Psoas muscle (tissue), 8 donors: ENCODE measurements at places on chromosomes 1 and 21. TPM values are rescaled to one million over a fixed set of nuclear protein-coding genes. Genes with fewer than 3 reads are reported as not detected.

GRCh38 chr1:214259353-214259977, 21.5 kb upstream of the SMYD2 start:
- H3K4me3 ChIP-seq: no peak overlapping the region
- no peaks in the 10 kb centered on the region for H3K36me3 ChIP-seq
- H3K27me3 ChIP-seq: no peaks in the 10 kb centered on the region
- H3K4me1 ChIP-seq: peaks cover 15% of the 10 kb centered on the region

GRCh38 chr1:3776231-3776961, 3.8 kb downstream of the SMIM1 start:
- no peak overlapping the region for H3K27ac ChIP-seq
- DNase-seq: no peak
- H3K36me3 ChIP-seq: peaks cover 28% of the 10 kb centered on the region
- H3K4me3 ChIP-seq: no peak overlapping the region

DNA sequence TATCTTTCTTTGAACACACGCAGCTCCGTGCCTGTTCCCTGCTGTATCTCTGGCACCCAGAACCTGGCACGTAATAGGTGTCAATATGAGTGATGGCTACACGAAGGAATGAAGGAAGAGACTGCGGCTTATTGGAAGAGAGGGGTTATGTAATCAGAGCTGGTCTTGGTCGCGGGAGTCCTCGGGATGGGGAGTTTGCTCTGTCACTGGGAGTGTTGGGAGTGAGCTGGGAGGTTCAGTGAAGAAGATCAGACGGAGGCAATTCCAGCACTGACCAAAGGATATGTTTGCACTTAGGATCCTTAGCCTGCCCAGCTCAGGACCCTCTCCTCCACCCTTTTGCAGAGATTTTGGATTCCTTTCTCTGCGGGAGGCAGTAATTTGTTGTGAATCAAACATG, 709.1 kb downstream of the PTPRU start:
- H3K4me1 ChIP-seq: no peaks in the 10 kb centered on the region
- H3K36me3 ChIP-seq: no peaks in the 10 kb centered on the region
- H3K27me3 ChIP-seq: peaks cover 26% of the 10 kb centered on the region

GRCh38 chr1:67787746-67788145, 45.5 kb downstream of the GNG12 start:
- peaks cover 12% of the 10 kb centered on the region for H3K4me1 ChIP-seq
- H3K27ac ChIP-seq: no peak overlapping the region
- no peak overlapping the region for H3K4me3 ChIP-seq
- no peak for DNase-seq
- no peaks in the 10 kb centered on the region for H3K36me3 ChIP-seq

DNA sequence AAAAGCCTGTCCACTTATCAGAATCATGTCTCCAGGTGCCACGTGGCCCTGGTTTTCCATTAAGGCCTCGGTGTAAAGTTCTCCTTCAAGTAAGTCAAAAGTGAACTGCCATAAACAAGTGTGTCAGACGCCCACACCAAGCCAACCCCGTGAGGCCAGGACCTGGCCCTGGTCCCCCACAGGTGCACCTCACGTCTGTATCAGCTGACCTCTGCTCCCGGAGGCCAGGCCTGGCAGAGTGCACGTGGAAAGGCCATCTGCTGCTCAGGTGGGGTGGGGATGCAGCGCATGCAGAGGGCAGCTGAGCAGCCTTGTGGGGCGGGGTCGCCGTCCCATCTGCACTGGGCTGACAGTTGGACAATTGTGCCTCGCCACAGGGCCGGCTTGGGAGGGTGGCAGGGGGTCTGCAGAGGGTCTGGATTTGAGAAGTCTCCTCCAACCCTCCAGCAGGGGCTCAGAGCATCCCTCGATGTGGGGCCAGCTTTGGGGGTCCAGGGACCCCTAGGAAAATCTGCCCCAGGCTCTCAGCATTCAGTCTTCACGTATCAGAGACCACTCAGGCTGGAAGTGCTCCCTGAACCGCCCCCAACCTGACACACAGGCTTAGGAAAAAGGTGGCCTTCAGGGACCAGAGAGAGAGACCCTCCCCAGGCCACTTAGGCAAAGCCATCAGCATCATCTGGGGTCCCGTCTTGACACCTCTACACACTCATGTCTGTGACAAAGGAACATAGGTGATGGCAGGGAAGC, 3.0 kb downstream of the SLC19A1 start:
- DNase-seq: peak; percentile 39
- H3K36me3 ChIP-seq: no peaks in the 10 kb centered on the region
- H3K4me1 ChIP-seq: peaks cover 12% of the 10 kb centered on the region

DNA sequence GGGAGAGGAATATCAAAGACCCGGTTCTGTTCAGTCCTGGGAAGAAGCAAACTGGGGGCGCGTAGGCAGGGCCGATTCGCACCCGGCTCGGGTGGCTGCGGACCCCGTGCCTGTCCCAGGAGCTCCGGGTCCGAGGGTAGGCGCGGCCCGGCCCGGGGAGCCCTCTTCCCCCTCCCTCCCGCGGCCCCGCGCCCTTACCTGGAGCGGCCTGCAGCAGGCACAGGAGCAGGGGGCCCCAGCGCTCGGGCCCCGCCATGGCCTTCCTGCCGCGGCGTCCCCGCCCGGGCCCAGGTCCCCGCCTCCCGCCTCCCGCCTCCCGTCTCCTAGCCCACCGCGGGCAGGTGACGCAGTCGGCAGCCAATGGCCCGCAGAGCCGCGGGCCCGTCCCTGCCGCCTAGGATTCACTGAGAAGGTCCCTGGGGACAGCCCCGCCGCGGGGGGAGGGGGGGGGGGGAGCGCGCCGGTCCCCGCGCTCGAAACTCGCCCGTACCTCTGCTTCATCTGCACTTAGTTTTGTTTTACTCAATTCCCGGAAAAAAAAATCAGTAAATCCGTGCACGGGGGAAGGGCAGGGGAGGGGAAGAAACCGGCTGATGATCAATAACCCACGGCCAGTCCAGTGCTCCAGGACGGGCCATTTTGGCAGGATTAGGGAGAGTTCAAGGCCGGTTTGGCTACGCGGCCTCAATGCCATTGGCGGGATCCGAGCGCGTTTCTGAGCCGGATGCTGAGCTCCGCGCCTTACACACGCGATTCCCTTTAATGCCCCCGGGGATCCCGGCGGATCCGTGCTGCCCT, at the start of gene IFNLR1:
Gene IFNLR1 (minus strand): TSS at position 297 of the 798 bp plus-strand sequence. CDS start 41 bp downstream, at position 256.
- peak within 1 kb of the TSS; percentile 75 for H3K27ac ChIP-seq
- H3K4me1 ChIP-seq: peaks cover 7% of the 10 kb centered on the region
- H3K4me3 ChIP-seq: peak within 1 kb of the TSS; percentile 77
- DNase-seq: peak; percentile 41

GRCh38 chr1:32480003-32480402, 15.1 kb downstream of the ZBTB8B start:
- H3K4me1 ChIP-seq: no peaks in the 10 kb centered on the region
- H3K27ac ChIP-seq: no peak overlapping the region
- no peaks in the 10 kb centered on the region for H3K36me3 ChIP-seq
- no peak overlapping the region for H3K4me3 ChIP-seq
- H3K27me3 ChIP-seq: peaks cover 2% of the 10 kb centered on the region

- H3K27me3 ChIP-seq: no peaks in the 10 kb centered on the region
These were observed 311.5 kb downstream of the KIF26B start for GRCh38 chr1:245466261-245466660.

DNA sequence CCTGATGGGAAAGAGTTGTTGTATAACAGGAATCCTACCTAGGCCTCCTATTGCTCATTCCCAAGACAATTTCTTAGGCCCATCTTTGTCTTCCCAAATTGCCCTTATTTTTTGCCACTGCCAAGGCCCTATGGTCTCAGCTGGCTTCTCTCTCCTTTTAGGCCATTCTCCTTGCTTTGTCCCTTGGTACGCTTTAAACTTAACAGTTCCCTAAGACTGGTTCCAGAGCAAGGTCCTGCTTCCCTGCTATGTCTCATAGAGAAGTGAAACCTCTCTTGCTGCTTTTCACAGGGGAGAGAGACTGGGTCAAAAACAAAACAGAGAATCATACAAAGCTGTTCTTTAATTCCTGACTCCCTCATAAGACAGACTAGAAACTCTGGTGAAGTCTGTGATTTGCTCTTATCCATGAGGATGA, 77.1 kb downstream of the XCL2 start:
- no peak overlapping the region for H3K4me3 ChIP-seq
- DNase-seq: no peak
- no peaks in the 10 kb centered on the region for H3K36me3 ChIP-seq
- H3K27ac ChIP-seq: peak overlapping the region; percentile 54

GRCh38 chr1:48033495-48034045, 36.4 kb upstream of the TRABD2B start:
- no peaks in the 10 kb centered on the region for H3K36me3 ChIP-seq
- no peak overlapping the region for H3K27ac ChIP-seq
- no peaks in the 10 kb centered on the region for H3K27me3 ChIP-seq
- no peak for DNase-seq
- no peaks in the 10 kb centered on the region for H3K4me1 ChIP-seq
- no peak overlapping the region for H3K4me3 ChIP-seq

- no peak overlapping the region for H3K4me3 ChIP-seq
- DNase-seq: peak; percentile 4
- no peaks in the 10 kb centered on the region for H3K36me3 ChIP-seq
- no peaks in the 10 kb centered on the region for H3K4me1 ChIP-seq
- peaks cover 6% of the 10 kb centered on the region for H3K27me3 ChIP-seq
- H3K27ac ChIP-seq: no peak overlapping the region
These were observed 6.4 kb downstream of the TTC22 start for GRCh38 chr1:54794451-54795355.

- H3K4me3 ChIP-seq: no peak overlapping the region
- peak; percentile 46 for DNase-seq
- H3K4me1 ChIP-seq: peaks cover 13% of the 10 kb centered on the region
- H3K36me3 ChIP-seq: no peaks in the 10 kb centered on the region
- no peaks in the 10 kb centered on the region for H3K27me3 ChIP-seq
These were observed 10.6 kb downstream of the ZBTB17 start for GRCh38 chr1:15965228-15965767.

DNA sequence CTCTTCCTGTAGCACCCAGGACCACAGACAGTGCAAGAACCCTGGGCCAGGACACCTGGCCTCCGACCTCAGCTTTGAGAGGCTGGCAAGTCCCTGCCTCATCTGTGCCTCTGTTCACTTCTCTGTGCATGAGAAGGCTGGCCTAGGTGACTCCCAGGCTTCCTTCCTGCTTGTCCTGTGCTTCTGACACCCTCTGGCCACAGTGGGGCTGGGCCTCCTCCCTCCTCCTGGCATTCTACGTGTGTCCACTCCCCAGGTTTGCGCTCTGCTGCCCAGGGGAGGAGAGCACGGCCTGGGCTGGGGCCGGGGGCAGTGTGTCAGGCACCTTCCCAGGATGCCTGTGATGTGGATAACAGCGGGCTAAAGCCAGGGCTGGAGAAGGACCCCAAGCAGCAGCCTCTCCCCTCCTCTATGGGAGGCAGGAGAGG, 30.3 kb upstream of the PKP1 start:
- no peaks in the 10 kb centered on the region for H3K4me1 ChIP-seq
- DNase-seq: no peak
- no peaks in the 10 kb centered on the region for H3K27me3 ChIP-seq
- no peak overlapping the region for H3K27ac ChIP-seq
- H3K36me3 ChIP-seq: no peaks in the 10 kb centered on the region

DNA sequence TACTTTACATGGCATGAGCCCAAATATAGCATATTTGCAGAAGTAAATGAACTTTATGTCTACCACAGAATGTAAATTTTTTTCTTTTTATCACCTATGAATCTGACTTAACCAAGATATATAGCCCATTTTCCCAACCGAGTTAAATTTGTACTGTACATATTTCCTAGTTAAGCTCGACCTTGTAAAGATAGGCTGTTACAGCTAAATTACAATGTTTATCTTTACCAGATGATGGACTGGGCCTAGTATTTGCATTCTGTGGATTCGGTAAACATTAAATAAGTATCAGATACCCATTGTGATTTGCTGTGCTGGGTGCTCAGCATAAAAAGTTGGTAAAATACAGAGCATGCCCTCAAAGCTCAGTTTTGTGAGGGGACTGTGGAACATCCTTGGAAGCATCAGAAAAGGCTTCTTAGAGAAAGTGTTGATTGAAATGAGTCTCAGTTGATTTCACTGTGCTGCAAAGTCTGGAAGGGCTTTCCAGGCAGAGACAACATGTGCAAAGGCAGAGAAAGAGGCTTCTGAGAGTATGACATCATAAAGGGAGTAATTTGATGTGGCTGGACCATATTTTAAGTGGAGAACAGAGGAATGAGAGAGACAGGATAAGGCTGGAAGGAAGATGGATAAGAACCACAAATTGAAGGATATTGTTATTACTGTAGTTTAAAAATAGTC, 27.4 kb downstream of the MORC3 start:
- peaks cover 92% of the 10 kb centered on the region for H3K36me3 ChIP-seq
- no peak for DNase-seq
- H3K27ac ChIP-seq: no peak overlapping the region
- no peaks in the 10 kb centered on the region for H3K27me3 ChIP-seq
- no peaks in the 10 kb centered on the region for H3K4me1 ChIP-seq

DNA sequence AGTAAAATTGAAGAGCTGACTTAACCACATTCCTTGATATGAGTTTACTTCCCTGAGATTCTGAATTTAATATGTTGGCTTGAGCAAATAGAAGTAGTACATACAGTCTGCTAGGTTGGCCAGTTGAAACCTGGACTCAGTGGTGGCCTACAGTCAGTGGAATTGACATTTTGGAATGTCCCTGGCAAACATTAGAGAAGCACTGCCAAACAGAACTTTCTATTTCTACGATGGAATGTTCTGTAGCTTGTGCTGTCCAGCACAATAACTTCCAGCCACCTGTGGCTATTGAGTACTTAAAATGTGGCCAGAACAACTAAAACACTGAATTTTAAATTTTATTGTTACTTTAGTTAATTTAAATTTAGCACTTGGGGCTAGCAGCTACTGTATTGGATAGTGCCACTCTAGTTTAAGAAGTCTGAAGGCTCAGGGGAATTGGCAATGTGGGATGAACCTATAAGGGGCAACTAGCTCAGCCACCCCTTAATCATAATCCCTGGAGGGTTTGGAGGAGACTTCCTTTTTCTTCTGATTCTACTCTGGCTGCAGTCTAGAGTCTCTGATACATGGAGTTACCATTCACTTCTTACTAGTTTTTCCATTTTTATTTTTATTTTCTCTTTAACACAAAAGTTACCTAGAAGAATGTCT, 10.3 kb upstream of the TEDDM1 start:
- no peak overlapping the region for H3K4me3 ChIP-seq
- H3K36me3 ChIP-seq: no peaks in the 10 kb centered on the region
- peaks cover 12% of the 10 kb centered on the region for H3K4me1 ChIP-seq
- H3K27me3 ChIP-seq: no peaks in the 10 kb centered on the region

GRCh38 chr1:36224537-36225282, 467 bp downstream of the THRAP3 start:
- H3K27ac ChIP-seq: peak overlapping the region; percentile 98
- DNase-seq: peak; percentile 79
- H3K4me3 ChIP-seq: peak overlapping the region; percentile 94
- peaks cover 30% of the 10 kb centered on the region for H3K4me1 ChIP-seq
- no peaks in the 10 kb centered on the region for H3K36me3 ChIP-seq

- no peaks in the 10 kb centered on the region for H3K27me3 ChIP-seq
- no peak for DNase-seq
- no peak overlapping the region for H3K4me3 ChIP-seq
- no peak overlapping the region for H3K27ac ChIP-seq
- H3K4me1 ChIP-seq: peaks cover 15% of the 10 kb centered on the region
- no peaks in the 10 kb centered on the region for H3K36me3 ChIP-seq
These were observed 22.2 kb upstream of the RAP1A start for GRCh38 chr1:111597426-111597825.

GRCh38 chr1:30285501-30285932, 437.9 kb downstream of the MATN1 start:
- H3K4me1 ChIP-seq: no peaks in the 10 kb centered on the region
- DNase-seq: no peak
- no peak overlapping the region for H3K4me3 ChIP-seq
- H3K27me3 ChIP-seq: no peaks in the 10 kb centered on the region
- H3K36me3 ChIP-seq: no peaks in the 10 kb centered on the region
- no peak overlapping the region for H3K27ac ChIP-seq

NPR1 gene
- 7.4 TPM for total RNA-seq

FCRLB gene
- 0.14 TPM for total RNA-seq

CD5L gene
- total RNA-seq: 1.1 TPM

MYOG gene
- 171 TPM for total RNA-seq

CD244 gene
- not detected for total RNA-seq

PRR9 gene
- total RNA-seq: not detected

FRRS1 gene
- total RNA-seq: 4.1 TPM

ANKRD35 gene
- 2.6 TPM for total RNA-seq
